ENCODE measurements at places on chromosomes 1 and 21.

- DNase-seq = no peak
These were observed 191.7 kb downstream of the GIPC2 start for GRCh38 chr1:78237364-78237916.

GRCh38 chr1:47208374-47208850 is 18.6 kb upstream of the PDZK1IP1 start:
- DNase-seq = no peak

DNA sequence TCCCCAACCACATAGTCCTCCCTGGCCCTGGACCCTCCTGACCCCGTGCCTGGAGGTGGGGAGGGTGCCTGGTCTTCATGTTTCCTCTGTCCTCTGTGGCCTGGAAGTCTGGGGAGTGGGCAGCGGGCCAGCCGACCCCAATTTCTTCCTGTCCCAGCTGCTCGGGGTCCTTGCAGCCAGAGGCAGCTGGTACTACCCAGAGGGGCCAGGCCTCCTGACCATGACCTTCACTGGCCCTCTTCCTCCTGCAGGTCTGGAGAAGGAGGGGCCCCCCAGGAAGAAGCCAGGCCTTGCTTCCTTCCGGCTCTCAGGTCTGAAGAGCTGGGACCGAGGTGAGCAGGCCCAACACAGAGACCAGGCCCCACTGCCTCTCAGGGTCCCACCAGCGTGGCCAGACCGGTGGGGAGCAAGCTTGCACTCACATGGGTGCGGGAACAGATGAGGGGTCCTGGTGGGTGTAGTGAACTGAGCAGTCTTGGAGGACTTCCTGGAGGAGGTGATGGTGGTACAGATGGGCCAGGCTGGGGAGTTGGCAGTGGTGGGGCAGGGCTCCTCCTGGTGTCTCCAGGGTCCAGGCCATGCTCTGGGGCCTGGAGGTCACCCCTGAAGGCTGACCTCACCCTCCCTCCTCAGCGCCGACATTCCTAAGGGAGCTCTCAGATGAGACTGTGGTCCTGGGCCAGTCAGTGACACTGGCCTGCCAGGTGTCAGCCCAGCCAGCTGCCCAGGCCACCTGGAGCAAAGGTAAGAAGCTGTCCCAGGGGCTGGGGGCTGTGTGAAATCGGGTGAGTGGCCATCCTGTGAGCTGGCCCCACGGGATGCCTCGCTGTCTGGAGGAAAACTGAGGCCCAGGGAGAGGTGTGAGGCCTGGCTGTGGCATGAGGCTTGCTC is 32.7 kb downstream of the TRIM11 start:
- DNase-seq = no peak

DNA sequence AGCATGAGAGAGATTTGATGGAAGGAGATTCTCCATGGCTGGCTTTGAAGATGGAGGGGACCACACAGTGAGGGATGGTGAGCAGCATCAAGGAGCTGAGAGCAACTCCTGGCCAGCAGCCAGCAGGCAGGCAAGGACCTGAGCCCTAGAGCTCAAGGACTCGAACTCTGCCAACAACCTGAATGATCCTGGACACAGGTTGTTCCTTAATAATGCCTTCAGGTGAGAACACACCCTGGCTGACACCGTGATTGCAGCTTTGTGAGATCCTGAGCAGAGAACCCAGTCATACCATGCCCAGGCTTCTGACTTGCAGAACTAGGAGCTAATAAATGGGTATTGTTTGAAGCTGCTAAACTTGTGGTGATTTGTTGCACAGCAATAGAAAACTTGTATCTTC is 183.1 kb downstream of the LMX1A start:
- DNase-seq = no peak

- no peak for DNase-seq
These were observed 36.8 kb upstream of the BMP8B start for GRCh38 chr1:39825432-39825941.

GRCh38 chr1:116806671-116807070 is 52.4 kb downstream of the CD2 start:
- no peak for DNase-seq

- DNase-seq = no peak
These were observed 22.0 kb upstream of the SRRM1 start for GRCh38 chr1:24621121-24621520.

- no peak for DNase-seq
These were observed 3.0 kb downstream of the SDE2 start for GRCh38 chr1:225995919-225996864.

GRCh38 chr1:225532240-225532944 is 104.6 kb upstream of the LBR start:
- DNase-seq = no peak

GRCh38 chr1:65258106-65258505 is 51.2 kb upstream of the DNAJC6 start:
- DNase-seq = no peak
